ENCODE measurements at places on chromosomes 2 and 18.
A peak's percentile ranks its signal among the peaks of the same experiment; 100 is the strongest.

DNA sequence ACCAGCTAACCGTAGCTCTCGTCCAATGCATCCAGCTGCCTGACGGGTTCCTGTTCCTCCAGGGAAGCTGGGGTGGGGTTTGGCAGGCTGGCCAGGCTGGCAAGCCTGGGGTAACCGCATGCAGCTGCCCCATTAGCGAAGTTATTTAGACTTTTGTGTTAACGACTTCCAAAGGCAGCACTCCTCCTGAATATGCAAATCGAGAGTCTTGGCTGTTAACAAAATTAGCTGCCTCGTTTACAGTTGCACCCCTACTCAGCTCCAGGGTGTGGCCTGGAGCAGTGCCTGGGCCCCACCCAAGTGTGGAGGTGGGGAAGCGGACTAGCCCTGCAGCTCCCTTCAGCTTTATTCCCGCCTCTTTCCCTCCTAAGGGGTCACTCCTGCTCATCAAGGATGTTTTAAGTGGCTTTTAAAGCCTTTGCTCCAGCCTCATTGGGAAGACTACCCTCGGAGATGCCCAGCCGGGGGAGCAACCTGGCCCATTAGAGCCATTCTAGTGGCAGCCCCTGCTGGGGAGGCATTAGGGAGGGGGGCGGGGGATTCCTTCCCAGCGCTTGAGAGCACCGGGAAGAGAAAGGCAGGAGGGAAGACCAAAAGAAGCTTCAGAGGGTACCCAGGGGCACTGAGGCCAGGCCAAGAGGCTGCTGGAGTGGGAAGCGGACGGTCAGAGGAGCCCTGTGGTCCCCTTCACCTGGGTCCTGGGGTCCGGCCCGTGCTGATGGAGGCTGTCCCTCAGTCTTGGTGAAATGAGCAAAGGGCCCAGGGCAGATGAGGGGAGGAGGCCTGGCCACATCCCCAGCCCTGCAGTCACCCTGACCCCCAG, 204.1 kb downstream of the CELF4 start:
- DNase-seq, result peak; percentile 38

- no peak for DNase-seq
These were observed 97.6 kb upstream of the RAB6C start for GRCh38 chr2:129881786-129882396.

- DNase-seq, result no peak
These were observed 42.1 kb downstream of the SAP130 start for GRCh38 chr2:127985735-127986134.

DNA sequence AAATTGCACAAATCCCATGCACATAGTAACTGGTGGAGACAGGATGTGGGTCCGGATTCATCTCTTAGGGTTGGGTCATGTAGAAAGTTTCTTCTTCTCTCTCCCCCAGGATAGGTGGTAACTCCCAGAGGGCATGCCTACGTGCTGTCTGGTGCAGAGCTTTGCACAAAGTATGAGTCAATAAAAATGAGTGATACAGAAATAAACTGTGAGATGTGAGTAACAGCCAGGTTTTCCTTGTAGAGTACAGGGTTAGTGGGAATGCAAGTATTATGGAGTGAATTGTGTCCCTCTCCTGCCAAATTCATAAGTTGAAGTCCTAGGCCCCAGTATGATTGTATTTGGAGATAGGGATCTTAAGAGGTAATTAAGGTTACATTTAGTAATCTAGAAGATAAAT, 289.4 kb downstream of the ALK start:
- no peak for DNase-seq

- DNase-seq, result no peak
These were observed 470.0 kb upstream of the FSIP2 start for GRCh38 chr2:185268651-185269050.

DNA sequence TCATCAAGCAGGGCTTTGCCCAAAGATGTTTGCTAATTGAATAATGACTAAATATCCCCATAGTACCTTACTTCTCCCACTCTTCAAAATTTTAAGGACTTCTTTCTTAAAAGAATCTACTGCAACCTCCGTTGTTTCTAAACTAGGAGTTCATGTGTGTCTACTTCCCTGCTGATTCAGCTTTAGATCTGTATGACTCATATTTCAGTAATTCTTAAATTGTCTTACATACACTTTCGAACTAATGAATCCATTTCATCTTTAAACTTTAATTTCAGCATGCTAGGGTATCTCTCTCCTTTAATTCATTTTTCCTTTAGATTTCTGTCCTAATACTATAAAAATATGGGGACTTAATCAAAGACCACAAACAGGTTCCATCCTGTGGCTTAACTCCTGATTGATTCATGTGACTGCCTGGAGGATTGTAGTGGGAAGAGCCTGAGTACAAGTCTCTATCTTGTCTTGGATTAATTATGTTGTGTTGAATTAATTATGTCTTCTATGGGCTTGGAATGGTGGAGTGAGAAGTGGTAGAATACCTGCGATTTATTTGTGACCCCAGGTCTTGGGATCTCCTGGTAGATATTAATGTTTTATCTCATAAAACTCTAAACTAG, 24.9 kb upstream of the COL5A2 start:
- no peak for DNase-seq

- DNase-seq, result no peak
These were observed 156.4 kb downstream of the ZFP36L2 start for GRCh38 chr2:43070030-43070429.

DNA sequence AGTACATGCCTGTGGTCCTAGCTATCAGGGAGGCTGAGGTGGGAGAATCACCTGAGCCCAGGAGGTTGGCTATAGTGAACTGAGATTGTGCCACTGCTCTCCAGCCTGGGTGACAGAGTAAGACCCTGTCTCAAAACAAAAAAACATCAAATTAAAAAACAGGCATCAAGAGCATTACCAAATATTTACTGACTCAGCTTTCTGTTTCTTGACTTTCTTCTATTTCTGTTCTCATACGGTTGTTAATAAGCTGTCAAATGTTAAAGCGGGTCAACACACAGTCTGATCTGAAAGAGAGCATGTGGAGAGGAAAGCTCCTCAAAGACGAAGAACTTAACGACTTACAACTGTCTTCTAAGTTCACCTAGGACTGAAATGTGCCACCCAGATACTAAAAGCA, 59.0 kb downstream of the ITGB1BP1 start:
- DNase-seq, result no peak

- peak; percentile 85 for DNase-seq
These were observed 101.9 kb downstream of the NOL4 start for GRCh38 chr18:34122724-34123334.

GRCh38 chr2:65789923-65790675, 357.7 kb upstream of the SPRED2 start:
- no peak for DNase-seq

Measured in GM23338 (cell line).